ENCODE measurements at places on chromosomes 6 and 20.

DNA sequence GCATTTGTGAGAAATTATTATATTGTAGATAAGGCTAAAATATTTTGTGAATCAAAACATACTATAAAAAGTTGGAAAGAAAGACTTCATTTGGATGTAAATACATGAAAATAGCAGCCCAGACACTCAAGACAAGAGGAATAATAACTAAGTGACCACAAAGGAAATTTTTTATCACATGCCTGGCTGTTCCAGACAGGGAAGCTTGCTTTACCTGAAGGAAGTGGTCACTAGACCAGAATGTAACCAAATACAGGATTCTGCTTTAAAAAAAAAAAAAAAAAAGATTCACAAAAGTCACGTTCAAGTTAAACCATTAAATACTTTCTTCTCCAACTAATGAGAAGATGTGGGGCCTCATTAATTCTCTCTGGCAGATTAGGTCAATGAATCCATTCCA is 9.3 kb upstream of the HLA-DQB2 start:
- no peak for DNase-seq

GRCh38 chr20:13788167-13788834 is 3.5 kb downstream of the NDUFAF5 start:
- DNase-seq, result peak; percentile 50

DNA sequence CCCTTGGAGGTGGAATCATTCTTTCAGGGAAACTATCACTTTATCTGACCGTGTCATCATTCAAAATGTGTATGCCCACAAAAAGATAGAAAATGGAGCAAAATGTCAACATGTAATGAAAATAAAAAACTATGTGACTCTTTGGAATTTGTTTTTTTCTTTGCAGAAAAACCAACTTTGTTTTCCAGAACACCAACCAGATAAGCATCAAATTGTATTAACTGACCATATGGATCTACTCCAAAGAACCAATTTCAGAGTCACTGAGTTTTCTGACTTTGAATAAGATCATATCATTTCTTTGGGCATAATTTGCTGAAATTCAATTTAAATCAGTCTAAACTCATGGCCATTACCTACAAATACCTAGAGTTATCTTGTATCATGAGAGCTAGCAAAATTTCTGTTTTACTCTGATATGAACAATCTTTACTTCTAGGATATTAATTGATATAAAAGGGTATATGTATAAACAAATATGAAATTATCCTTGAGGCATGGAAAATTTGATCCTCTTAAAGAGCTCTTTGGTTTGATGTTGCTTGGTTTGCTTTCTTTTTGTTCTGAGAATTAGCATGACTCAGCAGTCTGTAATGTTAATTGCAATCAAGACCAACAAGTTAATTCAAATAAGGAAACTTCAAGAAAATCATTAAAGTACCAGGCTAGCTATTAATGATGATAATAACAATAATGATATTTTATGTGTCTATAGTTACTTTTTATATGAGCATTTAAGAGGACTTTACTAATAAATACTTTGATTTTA is 444.4 kb upstream of the MARCKS start:
- no peak for DNase-seq

DNA sequence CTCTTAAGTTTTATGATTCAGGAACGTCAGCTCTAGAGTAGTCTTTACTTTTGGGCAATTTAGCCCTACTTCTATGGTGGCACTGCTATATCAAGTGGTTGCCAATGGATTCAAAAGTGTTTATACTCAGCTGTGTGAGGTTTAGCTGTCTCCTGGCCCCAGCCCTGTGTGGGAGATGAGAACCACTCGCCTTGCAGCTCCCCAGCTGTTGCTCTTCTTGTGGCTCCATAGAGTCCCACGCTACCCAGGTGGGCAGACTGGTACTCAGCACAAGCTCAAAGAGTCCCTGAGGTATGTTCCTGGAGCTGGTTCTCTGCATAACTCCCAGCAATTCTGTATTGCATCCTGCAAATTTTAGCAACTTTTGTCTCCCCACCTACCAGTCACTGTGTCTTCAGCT is 59.6 kb downstream of the C6orf118 start:
- no peak for DNase-seq

DNA sequence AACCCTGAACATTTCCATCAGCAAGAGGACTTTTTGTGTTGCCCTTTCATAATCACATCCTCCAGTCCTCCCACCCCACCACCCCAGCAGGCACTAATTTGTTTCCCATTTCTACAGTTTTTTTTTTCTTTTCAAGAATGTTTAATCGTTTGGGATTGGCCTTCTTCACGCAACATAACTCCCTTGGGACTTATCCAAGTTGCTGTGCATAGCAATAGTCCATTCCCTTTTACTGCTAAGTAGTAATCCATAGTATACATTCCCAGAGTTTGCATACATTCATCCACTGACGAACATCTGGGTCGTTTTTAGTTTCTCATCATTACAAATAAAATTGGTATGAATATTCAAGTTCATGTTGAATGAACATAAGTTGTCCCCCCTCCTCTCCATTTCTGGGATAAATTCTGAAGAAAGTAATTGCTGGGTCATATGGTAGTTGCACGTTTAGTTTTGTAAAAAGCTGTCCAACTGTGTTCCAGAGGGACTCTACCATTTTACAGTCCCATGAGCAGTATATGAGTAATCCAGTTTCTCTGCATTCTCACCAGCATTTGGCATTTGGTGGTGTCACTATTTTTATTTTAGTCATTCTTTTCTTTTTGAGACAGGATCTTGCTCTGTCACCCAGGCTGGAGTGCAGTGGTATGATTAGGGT is 90.8 kb downstream of the DOK5 start:
- DNase-seq, result no peak

- DNase-seq, result no peak
Measured at GRCh38 chr6:35794536-35795452, 2.3 kb downstream of the CLPS start.

- DNase-seq, result no peak
Measured at GRCh38 chr20:59747671-59748515, 143.6 kb downstream of the PHACTR3 start.

DNA sequence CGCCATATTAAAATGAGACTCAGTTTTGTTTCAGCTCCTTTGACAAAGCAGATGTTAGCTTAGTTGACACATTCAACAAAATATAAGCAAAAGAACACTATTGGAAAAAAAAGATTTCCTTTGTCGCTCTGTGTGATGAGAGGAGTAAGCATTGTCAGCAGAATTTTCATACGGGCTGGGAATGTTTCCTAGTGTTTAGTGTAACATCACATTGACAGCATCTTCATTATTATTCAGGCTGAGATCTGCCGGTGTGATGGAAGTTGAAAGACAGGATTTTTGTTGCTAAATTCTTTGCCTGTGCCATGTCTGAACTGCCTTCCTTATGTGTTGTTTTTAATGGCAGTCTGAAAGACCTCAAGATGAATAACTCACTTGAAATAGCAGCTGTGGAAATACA is 49.1 kb downstream of the GRM1 start:
- no peak for DNase-seq

GRCh38 chr6:156191895-156192294 is 585.3 kb upstream of the ARID1B start:
- no peak for DNase-seq

- DNase-seq, result no peak
Measured at GRCh38 chr6:138654715-138655634, 118.6 kb upstream of the CCDC28A start.

- no peak for DNase-seq
Measured at GRCh38 chr6:126812651-126813050, 305.8 kb upstream of the RSPO3 start.

- no peak for DNase-seq
Measured at GRCh38 chr20:57164872-57165271, 101.6 kb downstream of the BMP7 start.

GRCh38 chr6:140208286-140208685 is 833.8 kb upstream of the CITED2 start:
- DNase-seq, result peak; percentile 88

DNA sequence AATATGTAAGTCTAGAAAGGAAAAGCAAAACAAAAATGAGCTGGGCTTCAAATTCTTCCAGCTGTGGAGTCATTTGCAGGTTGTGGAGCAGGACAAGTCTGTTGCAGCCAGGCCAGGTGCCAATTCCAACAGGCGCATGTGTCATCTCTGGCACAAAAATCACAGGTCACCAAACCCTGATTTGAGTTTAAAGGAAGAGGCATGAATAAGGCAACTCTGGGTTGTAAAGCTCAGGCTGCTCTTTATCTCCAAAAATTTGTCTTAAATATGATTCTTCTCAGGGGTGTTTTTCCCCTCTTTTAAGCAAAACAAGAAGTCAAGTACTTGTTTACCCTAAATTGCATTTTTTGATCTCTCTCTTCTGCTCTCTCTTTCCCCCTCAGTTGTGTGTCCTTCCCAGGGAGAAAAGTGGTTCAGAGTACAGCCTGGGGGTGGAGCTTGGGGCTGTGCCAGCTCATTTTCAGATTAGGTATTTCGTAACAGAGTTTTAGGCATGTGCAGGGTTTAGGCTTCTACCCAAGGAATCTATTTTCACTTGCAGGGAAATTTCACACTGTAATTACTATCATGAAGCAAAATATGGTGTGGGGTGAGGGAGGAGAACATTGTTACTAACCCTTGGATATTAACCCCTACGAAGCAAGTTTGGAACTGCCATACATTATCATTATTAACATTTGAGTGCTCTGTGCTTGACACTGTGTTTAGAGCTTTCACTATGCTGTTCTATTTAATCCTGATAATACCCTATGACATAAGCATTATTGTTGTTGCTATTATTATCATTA is 8.3 kb upstream of the NCOA3 start:
- peak; percentile 40 for DNase-seq

DNA sequence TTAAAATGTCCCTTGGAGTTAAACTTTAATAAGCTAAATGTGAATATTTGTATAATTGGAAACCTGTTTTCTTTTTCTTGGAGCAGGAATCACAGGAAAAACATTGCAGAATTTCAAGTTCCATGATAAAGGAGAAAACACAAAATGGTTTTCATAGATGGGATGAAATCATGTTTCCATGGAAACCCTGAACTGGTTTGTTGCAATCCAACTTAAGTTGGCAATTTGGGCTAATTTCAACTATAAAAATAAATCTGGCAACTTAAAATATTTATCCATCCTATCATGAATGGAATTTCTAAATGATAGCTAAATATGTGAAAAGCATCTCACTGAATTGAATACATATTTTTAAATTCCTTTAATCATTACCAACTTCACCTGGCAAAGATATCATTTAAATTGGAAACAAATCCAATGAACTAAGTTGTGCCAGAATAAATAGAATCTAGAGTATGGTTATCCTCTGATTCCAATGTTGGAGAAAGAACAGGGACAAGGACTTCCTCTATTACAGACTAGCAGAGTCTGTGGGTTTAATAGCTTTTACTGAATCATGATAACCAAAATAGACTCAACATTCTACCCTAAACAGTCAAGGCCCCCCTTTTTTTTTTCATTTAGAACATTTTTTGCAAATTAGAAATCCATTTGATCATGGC is 33.2 kb downstream of the COL21A1 start:
- DNase-seq, result no peak

- DNase-seq, result no peak
Measured at GRCh38 chr6:89198235-89198634, 18.9 kb downstream of the GABRR1 start.

DNA sequence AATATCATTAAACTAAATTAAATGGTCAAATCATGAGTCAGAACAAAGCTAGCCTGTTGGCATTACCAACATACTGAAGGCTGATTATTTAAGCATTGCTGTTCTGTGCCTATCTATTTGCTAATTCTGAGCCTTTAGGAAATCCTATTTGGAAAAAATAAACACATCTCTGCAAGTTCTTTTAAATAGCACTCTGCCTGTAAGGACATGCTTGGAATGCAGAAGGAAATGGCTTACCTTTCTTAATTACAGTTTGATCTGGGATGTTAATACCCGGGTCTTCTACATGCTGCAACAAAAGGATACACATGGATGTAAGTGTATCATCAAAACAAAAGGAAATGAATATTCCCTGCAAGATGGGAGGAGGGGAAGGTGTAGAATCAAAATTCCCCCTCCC is 8.3 kb downstream of the TFAP2A start:
- DNase-seq, result no peak

- no peak for DNase-seq
Measured at GRCh38 chr6:29726571-29727194, 3.4 kb downstream of the HLA-F start.
